ENCODE measurements at places on chromosomes 6 and 20.
A peak's percentile ranks its signal among the peaks of the same experiment; 100 is the strongest.

- peak; percentile 51 for DNase-seq
Observed at GRCh38 chr20:35767683-35768481, 3.9 kb upstream of the PHF20 start.

DNA sequence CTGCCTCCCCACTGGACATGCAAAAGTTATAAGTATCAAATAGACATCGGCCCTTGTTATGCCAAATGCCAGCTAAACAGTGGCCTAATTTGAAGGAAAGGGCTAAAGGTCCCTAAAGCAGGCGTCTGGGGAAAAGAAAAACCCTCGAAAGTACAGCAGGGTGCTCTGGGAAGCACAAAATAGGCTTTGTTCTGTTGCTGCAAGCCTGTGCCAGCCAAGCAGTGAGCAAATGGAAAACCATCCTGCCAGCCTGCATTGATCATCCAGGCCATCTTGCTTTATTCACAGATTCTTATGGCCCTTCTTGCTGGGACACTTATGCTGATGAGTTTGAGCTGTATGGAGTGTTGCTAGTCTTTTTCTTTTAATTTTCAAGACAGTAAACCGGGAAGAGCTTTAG is 62.2 kb upstream of the PLEKHG1 start:
- no peak for DNase-seq

GRCh38 chr6:106128981-106129781 is 43.0 kb downstream of the PRDM1 start:
- DNase-seq = no peak

GRCh38 chr6:147999001-147999540 is 343.6 kb upstream of the SASH1 start:
- no peak for DNase-seq

GRCh38 chr6:81937296-81937937 is 184.9 kb upstream of the TENT5A start:
- DNase-seq = no peak

DNA sequence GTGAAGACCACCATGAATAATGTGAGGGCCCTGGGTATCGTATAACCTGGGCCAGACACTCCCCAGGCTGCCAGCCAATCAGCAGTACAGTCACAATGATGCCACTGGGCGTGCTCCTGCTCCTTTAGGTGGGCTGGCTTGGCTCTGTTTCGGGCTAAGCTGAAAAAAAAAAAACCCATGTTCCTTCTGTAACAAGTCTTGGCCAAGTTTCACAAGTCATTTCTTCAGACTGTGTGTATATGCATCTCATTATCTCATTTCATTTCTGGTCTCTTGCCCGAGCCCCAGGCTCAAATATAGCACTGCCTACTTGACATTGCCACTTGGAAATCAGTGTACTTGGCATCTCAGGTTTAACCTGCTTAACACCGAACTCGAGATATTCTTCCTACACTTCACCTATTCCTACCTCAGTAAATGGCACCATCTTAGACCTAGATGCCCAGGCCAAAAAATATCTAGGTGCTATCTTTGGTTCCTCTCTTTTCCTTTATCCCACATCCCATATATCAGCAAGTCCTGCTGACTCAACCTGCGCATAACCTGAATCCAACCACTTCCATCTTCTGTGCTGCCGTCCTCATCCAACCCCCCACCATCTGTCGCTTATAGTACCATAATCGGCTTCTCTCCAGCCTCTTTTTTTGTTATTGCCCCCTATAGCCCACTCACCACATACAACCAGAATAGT is 1.8 kb downstream of the UQCC2 start:
- DNase-seq = no peak

GRCh38 chr6:161727083-161727833 is 453.4 kb upstream of the AGPAT4 start:
- no peak for DNase-seq

GRCh38 chr20:35287509-35288324 is 3.1 kb upstream of the EIF6 start:
- DNase-seq = no peak

- DNase-seq = peak; percentile 79
Observed at GRCh38 chr20:33443512-33444239, at the start of gene SNTA1. SNTA1 (minus strand) TSS chr20:33443763; CDS start chr20:33443620, 143 bp downstream.

- no peak for DNase-seq
Observed at GRCh38 chr20:17621229-17621968, 51.5 kb downstream of the DSTN start.

DNA sequence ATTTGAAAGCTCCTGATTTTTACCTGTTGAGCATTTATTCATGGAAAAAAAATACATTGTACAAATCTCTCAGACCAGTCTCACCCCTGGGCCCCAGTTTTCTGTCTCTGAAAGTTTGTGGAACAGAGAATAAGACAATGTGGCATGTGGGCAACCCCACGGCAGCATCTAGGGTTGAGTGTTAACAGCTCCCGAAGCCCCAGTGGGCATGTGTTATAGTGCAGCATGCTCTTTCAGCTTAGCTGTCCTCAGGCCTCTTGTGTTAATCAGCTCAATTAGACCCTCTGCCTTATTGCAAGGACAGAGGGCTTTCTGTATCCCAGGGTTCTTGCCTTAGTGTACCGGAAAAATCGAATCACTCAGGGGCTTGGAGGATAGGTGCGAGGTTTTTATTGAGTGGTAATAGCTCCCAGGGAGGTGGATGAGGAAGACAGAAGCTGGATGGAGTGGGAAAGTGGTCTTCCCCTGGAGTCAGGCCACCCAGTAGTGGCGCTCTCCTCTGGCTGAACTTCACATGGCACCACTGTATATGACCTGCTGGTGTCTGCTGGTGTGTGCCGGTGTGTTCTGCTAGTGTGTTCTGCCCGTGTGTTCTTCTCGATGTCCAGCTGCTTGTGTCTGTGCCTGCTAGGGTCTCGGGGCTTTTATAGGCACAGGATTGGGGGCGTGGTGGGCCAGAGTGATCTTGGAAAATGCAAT is 382.8 kb downstream of the EPM2A start:
- no peak for DNase-seq

GRCh38 chr6:31057426-31058003 is 47.2 kb downstream of the MUC22 start:
- DNase-seq = no peak

GRCh38 chr6:21220271-21220987 is 373.1 kb upstream of the SOX4 start:
- no peak for DNase-seq

DNA sequence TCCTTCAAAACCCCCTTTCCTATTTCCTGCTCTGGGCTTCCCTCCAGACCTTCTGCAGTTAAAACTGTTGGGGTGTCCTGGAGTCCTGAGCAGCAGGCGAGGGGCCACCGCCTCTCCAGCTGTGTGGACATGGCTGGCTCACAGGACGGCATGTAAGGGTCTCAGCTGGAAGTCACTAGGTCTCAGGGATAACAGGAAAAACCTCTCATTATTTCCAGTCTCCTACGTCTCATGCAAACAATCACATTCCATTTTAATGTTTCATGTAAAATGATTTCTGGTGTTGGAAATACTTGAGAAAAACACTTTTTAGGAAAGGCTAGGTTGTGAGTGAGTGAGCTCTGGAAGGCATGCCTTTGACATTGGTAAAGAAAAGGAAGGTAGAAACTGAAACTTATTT is 158.7 kb downstream of the SCML4 start:
- no peak for DNase-seq
